ENCODE measurements at places on chromosomes 13 and 19.

DNA sequence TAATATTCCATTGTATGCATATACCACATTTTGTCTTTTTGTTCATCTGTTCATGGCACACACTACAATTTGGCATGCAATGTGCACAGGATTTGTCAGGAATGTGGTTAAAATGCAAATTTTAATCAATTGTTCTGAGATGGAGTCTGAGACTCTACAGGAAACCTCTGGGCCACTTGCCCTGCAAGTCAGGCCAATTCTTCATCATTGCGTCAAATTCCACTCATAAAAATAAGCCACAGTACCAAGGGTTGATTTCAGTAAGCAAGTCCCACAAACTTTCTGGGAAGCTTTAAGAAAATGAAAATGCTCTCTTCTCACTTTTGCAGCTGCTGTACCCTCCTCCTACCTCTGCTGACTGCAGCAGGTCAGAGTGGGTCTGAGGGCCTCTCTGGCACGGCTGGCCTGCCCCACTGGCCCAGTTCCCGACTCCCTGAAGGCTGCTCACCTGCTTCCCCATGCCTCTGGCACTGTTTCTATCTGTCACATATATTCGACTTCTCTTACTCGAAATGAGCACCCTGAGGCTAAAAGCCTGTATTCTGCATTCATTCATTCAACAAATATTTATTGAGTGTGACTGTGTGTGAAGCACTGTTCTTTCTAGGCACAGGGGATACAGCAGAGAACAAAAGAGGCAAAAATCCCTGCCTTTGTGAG lies 83.8 kb upstream of the WASF3 start:
- DNase-seq = no peak

- no peak for DNase-seq
Measured at GRCh38 chr13:79799059-79799867, 318.3 kb downstream of the NDFIP2 start.

GRCh38 chr13:41402691-41403511 lies 54.4 kb upstream of the RGCC start:
- no peak for DNase-seq

- no peak for DNase-seq
Measured at GRCh38 chr19:3187662-3188511, 2.2 kb downstream of the NCLN start.

GRCh38 chr19:40717325-40717879 lies 490 bp downstream of the ITPKC start:
- no peak for DNase-seq

- DNase-seq = no peak
Measured at GRCh38 chr19:27750391-27751043, 1462.4 kb downstream of the UQCRFS1 start.

DNA sequence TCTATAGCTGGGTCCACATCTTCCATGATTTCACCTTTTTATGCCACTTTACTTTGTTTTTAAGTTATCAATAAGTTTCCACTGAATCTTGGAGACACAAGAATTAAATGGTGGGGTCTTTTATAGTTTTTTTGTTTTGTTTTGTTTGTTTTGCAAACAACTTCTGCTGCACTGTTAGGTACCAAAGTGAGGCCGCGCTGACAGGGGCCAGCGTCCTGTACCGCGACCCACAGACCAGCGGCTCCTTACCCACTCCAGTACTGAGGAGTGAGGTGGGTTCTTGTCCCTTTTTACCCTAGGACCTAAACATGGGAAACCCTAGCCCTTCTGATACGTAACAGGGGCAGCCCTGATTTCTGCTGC lies 75.8 kb upstream of the MCF2L start:
- no peak for DNase-seq

DNA sequence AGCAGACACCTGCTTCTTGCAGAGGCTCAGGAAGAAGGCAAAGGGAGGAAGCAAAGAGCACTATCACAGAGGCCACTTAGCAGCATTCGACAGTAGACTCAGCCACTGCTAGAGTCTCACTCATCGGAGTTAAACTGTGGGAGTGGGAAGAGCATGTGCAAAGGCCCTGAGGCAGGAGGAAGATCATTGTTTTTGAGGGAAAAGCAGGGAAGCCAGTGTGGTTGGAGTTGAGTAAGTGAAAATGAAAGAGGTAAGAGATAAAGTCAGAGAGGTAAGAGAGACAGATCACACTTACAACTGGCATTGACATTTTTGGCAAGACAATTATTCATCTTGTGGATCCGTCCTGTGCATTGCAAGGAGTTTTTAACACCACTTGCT lies 41.1 kb upstream of the CEACAM20 start:
- DNase-seq = no peak

DNA sequence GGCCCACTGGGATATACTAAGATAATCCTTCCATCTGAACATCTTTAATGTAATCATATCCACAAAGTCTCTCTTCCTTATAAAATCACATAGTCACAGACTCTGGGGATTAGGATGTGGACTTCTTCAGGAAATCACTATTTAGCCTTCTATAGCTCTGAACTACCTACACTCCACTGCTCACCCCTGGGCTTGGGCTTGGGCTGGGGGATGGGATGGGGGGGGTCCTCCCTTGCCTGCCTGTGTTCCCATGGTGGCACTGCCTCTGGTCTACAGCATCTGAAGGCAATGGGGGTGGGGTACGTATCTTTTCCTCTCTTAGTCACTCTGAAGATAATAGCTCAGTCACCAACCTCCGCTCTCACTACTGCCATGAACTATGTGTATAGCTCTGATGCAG lies 67.8 kb upstream of the SERTM1 start:
- DNase-seq = no peak

- DNase-seq = no peak
Measured at GRCh38 chr13:77699059-77699680, 1.7 kb downstream of the SLAIN1 start.

DNA sequence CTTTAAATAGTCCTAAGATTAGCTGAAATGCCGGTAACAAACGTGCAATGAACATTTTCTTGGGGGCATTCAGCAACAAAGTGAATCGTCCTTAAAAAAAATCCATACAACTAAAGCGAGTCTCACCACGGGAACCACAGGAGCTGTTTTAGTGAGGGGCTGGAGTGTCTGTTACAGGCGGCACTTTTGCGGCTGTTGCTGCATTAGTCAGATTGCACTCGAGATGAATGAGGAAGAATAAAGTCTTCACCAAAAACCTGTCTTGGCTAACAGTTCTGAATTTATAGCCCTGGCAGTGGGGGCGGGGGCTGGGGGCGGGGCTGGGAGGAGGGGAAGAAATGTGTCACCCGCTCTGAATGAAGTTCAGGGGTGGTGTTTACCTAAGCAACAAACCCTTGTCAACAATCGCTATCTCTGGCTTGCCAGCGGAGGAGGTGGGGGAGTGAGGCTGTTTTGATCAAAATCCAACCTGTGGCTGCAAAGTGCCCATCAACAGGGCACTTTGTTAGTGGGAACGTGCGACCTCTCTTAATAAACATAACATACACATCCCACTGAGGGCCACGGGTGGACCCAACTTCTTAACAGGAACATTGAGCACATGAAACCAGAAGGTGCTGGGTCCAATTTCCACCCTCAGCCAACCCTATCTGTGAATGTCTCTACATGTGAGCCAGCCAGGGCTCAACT lies 44.5 kb downstream of the RFX2 start:
- peak; percentile 78 for DNase-seq

- no peak for DNase-seq
Measured at GRCh38 chr13:36973621-36974295, 25.4 kb downstream of the ALG5 start.

DNA sequence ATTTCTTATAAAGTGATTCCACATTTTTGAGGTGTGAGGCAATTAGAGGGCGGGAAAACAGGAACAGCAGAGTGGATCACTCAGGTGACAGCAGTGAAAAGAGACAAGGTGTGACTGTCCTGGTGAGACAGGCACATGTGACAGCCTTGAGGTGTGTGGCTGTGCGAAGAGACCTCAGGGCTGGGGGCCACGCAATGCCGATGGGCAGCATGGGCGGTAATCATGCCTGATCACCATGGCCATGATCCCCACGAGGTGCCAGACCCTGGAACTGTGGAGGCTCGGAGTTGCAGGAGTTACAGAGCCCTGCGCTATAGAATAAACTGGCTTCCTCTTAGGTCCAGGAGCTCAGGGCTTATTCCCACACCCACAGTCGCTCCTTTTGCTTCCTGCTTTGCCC lies 2.0 kb downstream of the SPACA6 start:
- DNase-seq = no peak

DNA sequence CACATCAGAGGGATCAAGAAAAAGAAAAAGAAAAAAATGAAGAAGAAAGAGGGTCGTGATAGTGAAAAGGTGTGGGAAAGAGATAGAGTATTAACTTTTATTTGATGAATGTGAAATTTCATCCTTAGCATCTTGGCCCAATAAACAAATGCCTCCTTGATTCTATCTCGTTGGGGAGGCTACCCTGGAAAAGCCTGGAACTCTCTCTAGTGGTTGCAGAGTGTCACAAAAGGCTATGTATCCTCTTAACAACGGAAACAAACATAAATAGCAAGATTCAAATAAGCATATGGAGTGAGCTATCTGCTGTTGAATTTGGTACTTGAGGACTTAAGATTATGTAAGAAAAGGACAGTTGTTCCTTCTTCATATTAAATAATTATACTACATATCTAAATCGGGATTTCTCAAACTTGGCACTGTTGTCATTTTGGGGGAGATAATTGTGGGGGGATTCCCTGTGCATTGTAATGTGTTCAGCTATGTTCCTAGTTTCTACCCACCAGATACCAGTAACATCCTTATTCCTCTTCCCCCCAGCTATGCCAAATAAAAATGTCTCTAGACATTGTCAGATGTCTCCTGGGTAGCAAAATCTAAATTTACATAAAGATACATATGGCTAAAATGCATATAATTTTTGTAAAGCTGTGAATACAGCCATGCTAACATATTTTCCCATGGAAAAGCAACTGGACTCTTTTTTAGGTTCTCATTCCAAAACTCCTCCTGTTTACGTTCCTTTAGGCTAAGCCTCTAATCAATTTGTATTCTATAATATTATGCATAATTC lies 557.2 kb downstream of the DCT start:
- DNase-seq = no peak
